CD4-positive, alpha-beta T cell treated with Interleukin-4 for 1 hour (primary cell): ENCODE measurements at places on chromosomes 11 and 22.

DNA sequence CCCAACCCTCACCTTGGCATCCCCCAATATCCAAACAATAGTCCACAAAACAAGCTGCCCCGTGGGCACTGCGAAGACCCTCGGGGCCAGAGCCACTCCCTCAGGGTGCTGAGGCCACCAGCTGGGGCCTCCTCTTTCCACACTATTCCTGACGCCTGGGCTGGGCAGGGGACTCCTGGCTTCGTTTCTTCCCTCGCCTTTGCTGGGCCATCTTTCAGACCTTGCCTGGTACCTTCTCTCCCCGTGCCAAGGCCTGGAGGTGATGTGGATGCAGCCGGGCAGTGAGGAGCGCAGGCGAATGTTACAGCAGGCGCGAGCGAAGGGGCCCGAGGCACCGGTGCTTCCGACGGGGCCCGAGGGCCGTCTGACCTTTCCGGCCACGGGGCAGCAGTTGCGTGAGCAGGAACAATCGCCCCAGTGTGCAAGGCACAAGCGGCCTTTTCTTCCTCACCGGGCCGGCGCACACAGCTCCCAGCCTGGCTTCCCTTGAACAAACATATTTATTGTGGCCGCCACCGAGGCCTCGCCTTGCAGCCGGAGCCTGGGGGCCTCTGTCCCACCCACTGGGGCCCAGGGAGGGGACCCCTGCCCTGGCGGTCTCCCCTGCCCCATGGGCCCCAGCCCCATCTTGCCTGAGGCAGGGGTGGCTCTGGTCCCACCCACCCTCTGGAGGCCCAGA is 32.6 kb upstream of the KCNQ1OT1 start:
- no peak for DNase-seq

- DNase-seq = no peak
Observed at GRCh38 chr11:44816761-44817160, 90.0 kb downstream of the TSPAN18 start.

GRCh38 chr11:112498701-112499100 is 238.0 kb upstream of the PLET1 start:
- no peak for DNase-seq

GRCh38 chr11:129590753-129591475 is 215.3 kb downstream of the BARX2 start:
- DNase-seq = no peak

DNA sequence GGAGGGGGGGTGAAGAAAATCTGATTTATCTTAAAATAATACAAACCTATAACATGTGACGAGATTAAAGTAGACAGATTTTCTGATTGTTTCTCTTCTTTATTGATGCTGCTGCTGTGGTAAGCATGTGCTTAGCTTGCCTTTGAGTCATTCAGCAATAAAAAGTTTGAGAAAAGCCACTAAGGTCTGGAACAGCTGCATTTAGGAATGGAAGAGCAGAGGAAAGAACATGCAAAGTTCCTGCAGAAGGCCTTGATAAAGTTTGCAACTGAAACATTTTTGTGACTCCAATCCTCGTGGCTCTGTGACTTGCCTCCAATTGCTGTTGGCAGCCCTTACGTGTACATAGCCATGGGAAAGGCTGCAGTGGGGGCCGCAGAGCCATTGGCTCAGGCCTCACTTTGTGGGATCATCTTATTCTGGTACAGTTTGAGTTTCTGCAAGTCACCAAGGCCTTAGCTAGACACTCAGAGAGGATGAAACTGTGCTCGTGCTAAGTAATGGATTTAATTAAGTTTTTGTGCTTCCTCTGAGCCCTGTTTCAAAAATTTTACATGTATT is 370.2 kb downstream of the AASDHPPT start:
- DNase-seq = no peak

- no peak for DNase-seq
Observed at GRCh38 chr11:120032766-120033390, 105.0 kb downstream of the TRIM29 start.

- DNase-seq = no peak
Observed at GRCh38 chr11:78227921-78228320, 39.2 kb downstream of the USP35 start.

- DNase-seq = no peak
Observed at GRCh38 chr22:17960695-17961445, 63.5 kb downstream of the MICAL3 start.

DNA sequence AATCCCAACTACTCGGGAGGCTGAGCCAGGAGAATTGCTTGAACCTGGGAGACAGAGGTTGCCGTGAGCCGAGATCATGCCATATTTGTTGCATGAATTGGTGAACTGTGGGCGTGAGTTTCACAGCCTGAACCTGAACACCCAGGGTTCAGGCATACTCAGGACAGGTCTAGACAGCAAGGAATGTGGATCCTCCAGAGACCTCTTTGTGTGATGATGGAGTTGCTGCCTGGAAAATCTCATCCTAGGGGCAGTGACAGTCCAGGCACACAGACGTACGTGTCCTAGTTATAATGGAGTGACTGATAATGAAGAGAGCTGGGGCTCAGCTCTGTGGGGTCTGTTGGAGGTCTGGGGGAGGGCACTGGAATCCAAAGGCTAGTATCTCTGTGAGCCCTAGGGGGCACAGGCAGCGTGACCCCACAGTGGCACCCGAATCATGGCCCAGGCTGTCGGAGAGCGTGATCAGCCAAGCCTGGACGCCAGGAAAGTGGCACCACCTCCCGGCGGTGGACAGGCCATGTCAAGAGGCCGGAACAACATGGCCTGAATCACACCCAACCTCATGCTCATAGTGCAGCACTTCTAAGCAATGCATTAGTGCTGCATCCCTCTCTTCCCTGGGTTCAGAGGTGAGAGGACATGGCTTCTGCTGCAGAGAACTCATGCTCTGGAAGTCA is 31.7 kb downstream of the RIBC2 start:
- no peak for DNase-seq

DNA sequence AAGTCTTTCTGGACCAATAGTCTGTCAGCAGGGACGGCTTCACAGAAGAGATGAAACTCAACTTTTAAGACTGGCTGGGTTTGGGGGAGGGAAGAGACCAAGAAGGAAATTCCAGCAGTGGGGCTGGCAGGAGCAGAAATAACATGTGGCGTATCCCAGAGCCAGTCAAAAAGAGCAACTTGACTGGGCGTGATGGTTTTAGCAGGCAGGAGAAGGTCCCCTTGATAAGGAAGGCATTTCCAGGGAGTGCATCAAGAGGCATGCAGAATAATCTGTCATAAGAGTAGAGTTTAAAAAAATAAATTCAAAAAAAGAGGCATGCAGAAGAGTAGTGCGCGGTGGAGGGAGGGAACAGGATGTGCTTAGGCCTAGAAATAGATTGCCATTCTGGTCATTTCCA is 52.5 kb downstream of the C22orf31 start:
- no peak for DNase-seq

DNA sequence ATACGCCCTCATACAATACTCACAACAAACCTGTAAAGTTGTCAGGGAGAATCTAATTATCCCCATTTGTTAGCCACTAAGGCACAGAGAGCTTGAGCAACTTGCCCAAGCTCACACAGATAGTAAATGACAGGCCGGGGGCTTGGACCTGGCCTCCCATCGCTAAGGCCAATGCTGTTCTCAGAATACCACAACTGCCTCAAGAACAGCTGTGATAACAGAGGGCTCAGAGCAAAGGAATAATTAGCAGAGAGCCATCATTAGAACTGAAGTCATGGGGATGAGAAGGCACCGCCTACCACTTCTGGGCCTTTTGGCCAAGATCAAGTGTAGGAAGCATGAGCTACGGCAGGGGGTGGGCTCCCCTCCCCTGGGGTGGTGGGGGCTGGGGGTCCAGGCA is 98.6 kb downstream of the FEZ1 start:
- DNase-seq = no peak

- DNase-seq = no peak
Observed at GRCh38 chr11:68958211-68958610, 22.6 kb downstream of the MRGPRD start.

DNA sequence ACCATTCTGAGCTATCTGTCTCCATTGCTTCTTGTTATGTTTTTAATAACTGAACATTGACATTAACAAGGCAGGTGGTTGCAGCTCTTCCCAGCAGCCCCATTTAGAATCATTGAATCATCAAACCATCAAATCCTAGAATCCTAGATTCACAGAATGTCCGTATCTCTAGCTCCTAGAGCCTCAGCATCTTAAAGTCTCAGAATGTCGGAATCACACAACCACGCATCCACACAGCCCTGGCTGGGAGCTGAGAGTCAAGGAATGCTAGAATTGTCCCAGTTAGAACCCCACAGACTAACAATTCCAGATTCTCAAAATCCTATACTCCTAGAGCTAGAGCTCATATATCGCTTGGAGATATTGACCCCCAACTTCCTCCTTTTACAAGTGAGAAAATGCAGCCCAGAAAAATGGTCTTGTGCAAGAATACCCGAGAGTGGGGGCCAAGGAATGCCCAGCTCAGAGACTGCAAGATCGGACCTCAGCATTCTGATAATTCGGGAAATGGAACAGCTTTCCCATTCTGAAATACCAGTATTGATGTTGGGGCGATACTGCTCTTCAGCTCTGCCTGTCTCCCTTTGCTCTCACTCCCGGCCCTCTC is 38.8 kb downstream of the PDE2A start:
- DNase-seq = no peak

DNA sequence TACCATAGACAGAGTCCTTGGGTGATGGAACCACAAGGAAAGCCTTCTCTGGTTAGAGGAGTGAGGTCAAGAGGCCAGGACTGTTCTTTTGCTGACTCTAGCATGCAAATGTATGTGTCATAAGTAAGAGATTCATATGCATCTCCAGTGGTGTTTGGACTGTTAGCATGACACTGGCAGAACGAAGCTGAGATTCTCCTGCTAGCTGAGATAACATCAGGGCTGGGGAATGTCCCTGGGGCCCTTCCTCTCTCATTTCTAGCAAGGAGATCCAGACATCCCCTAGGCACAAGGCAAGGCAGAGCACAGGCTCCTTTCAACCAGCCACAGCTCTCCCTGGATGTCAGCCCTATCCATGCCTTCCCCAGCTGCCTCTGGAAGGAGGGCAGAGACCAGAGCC is 711.3 kb downstream of the OPCML start:
- no peak for DNase-seq

DNA sequence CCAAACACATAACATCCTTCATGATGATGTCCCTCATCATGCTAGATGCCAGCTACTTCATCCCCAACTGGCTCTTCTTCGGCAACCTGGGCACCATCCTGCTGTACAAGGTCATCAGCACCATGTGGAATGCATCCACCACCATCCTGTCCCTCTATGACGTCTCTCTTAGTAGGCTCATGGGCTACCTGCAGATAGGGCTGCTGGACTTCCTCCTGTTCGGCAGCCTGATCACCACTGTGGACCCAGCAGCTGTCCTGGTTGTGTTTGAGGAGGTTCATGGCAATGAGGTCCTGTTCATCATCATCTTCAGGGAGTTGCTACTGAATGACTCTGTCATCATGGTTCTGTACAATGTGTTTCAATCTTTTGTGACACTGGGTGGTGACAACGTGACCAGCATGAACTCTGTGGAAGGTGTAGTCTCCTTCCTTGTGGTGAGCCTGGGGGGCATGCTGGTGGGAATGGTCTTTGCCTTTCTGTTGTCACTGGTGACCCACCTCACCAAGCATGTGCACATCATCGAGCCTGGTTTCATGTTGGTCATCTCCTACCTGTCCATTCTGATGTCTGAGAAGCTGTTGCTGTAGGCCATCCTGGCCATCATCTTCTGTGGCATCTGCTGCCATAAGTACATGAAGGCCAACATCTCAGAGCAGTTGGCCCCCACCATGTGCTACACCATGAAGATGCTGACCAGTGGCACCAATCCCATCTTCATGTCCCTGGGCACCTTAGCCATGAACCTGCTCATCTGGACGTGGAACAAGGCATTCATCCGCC is 120.7 kb upstream of the SERPIND1 start:
- DNase-seq = no peak

DNA sequence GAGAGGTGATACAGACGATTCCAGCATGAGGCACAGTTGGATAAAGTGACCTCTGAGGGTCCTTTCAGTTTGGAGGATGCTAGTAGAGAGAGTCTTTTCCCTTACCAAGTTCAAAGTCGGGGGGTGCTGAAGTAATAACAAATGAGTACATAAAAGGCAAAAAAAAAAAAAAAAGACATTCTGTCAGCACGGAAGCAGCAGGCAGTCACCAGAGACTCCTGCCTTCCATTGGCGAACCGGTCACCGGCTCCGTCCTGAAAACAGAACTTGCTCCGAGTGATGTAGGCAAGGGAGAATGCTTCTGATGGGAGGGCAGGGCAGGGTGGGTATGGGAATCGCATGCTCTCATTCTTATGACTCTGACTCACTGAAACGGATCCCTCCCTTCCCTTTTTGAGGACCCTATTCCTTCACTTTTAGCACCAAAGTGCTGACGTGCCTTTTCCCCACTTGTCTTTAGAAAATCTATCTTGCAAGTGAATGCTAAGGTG is 65.9 kb downstream of the PRR5L start:
- no peak for DNase-seq

DNA sequence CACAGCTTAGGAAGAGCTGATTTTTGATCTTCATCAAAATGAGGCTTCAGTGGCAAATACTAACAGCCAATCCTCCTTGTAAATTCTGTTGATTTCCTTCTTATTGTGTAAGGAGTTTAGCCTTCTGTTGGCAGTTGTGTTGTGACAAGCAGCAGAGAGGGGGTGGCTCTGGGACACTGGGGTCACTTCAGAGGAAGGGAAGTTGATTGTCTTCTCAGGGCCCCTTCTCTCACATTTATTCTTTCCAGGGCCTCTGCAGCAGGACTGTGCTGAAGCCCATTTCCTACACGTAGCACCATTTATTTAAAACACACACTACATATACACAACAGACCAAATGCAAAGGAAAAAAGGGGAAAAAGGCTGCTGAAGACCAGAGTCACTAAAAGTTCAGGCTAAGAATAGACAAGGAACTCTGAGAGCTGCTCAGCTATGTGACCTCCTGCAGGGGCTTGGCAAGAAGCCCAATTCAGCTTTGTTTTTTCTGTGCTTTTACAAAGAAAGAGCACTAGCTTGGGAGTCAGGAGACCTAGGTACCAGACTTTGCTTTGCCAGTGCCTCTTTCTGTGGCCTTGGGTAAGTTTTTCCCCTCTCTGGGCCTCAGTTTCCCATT is 28.3 kb upstream of the UPB1 start:
- DNase-seq = no peak

DNA sequence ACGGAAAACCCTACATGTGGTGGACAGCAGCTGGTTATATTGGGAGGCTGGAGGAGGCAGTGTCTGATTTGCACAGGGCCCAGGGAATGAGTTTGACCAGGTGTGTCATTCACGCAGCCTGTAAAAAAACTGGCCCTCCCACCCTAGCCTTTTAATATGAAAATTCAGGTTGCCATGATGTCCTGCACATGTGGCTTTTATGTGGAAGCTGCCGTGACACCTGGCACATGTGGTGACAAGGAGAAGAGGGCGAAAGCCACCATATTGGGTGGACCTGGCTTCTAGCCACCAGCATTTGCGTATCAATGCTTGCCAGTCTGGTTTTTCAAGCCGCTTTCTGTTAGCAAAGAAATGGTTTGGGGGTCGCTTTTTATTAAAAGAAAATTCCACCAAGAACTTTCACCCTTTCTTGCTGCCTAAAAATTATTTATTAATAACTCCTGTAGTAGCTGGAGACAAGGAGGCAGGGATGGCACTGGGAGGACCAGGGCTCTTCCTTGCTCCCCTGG is 43.4 kb downstream of the ZNF280B start:
- DNase-seq = no peak

- no peak for DNase-seq
Observed at GRCh38 chr11:43694477-43694876, 13.9 kb downstream of the HSD17B12 start.
